Activated gamma-delta T cell treated with anti-CD3 and anti-CD28 coated beads, Interleukin-2, amount 50 U/mL, for 16 hours (primary cell): ENCODE measurements at places on chromosomes 2 and 18.

DNA sequence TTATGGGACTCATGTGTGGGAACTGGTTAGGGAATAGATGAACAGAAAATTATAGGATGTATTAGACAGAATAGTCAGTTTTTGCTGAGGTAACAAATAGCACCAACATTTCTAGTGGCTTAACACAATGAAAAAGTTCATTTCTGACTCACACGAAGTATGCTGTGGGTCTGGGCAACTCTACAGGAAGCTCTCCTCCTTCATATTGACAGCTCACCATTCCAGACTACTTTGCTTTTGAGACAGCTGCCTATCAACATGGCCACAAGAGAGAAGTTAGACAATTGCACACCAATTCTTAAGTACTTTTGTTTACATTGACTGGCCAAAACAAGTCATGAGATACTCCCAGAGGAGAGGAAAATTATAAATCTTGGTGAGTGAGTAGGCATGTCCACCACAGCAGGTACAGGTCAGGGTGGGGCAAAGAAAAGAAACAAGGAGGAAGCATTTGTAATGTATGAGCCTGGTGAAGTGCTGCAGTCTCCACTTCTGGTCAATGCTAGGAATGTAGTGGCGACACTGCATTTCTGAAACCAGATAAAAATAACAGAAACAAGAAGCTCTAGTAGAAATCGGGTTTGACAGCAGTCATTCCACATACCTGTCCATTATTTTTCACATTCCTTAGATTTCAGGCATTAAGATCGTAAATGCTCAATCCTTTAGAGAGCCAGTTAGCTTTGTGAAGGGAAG lies 141.6 kb downstream of the ICOS start:
- no peak for DNase-seq

GRCh38 chr2:115160531-115161080 lies 718.2 kb downstream of the DPP10 start:
- no peak for DNase-seq

- no peak for DNase-seq
Measured at GRCh38 chr2:207258263-207258991, 92.7 kb upstream of the KLF7 start.

GRCh38 chr2:62257466-62257865 lies 61.6 kb downstream of the B3GNT2 start:
- no peak for DNase-seq

DNA sequence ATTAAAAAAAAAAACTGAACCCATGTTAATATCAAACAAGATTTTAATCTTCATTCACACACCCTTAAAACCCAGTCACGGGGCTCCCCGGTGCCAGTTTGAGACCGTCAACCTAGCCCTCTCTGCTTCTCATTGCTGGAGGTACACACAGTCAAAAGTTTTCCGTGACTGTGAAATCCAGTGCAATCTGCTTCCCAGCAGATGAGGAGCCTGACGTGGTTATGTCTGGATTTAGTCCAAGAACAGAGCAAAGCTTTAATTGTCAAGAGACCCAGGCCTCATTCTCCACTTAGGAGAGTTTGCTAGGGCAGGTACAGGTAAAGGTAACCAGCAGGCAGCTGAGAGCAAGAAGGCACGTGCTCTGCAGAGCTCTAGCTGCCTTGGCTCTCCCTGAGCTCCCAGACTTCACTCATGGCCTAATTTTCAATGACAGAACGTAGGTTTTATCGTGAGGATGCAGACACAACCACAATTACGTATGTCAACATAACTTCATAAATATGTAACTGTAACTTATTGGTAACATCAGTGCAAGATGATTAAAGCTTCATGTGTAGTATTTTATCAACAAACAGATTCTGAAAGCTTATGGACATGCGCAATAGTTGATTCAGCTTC lies 56.3 kb downstream of the SLC16A14 start:
- no peak for DNase-seq

DNA sequence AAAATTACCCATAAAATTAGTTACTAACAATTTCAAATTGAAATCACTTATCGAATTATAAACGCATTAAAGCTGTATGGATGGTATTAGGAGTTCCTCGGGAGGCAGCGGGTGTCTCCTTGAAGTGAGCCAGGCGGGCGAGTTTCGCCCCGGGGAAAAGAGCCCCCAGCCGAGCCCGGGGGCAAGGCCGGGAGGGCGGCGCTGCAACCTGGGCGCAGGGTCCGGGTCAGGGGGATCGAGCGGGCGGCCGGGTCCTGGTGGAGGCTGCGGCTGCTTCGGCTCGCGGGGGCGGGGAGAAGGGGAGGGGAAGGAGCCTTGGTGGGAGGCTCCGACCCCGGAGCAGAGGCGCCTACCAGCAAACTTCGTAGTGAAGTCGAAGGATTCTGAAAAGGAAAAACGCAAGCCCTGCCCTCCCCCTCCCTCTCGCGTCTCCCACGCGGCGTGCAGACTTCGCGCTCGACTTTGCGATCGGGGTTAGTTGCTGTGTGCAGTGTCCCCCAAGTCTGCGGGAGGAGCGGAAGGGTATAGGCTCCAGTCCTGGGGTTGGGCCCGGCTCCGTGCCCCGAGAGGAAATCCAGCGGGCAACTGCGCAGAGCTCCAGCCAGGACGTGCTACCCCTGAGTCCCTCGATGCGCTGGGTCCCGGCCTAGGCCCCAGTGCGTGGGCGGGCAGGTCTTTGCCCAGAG lies 140.8 kb downstream of the MEIS1 start:
- no peak for DNase-seq

- DNase-seq = no peak
Measured at GRCh38 chr2:227881866-227882517, 10.6 kb downstream of the DAW1 start.

DNA sequence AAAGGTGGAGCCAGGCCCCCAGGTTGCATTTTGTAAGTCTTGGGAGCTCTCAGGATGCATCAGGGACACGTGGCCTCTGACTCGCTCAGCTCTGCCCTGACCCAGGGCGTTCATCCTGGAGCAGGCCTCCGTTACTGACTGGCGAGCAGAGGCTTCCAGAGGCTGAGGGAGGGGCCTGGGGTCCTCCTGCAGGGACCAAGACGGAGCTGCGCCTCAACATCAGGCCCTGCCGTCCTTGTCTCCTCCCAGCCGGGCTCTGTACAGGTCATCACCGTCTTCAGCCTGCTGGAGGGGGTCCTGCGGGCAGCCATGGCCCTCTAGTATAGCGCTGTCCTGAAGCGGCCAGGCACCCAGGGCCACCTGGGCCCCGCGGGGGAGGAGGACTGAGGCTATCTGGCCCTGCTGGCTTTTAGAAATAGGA lies 10.2 kb upstream of the ALPP start:
- DNase-seq = no peak

GRCh38 chr2:30177956-30178355 lies 31.1 kb downstream of the YPEL5 start:
- DNase-seq = no peak

GRCh38 chr18:67300498-67300897 lies 216.0 kb downstream of the DSEL start:
- DNase-seq = no peak

GRCh38 chr2:21244161-21244560 lies 120.4 kb downstream of the TDRD15 start:
- no peak for DNase-seq

- no peak for DNase-seq
Measured at GRCh38 chr18:36314098-36314497, 16.6 kb downstream of the FHOD3 start.

- DNase-seq = no peak
Measured at GRCh38 chr18:31232013-31232412, 69.4 kb upstream of the DSC1 start.

GRCh38 chr2:45968946-45969584 lies 317.6 kb downstream of the PRKCE start:
- no peak for DNase-seq

DNA sequence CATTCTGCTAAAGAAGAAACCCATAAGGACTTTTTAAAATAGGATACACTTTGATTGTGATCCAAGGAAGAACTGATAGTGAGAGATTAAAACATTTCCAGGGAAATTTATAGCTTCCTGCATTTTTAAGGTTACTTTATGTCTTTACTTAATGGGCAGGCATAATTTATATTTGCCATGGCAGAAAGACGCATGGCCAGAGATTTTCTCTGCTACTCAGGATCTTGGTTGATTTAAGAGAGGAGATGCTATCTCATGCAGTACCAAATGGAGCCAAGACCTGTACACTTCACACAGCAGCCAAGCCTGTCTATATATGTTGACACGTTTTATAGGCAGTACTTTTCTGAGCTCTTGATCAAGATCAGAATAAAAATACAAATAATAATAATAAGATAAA lies 60.9 kb upstream of the NT5C1B start:
- DNase-seq = no peak

- DNase-seq = no peak
Measured at GRCh38 chr2:205858881-205859441, 176.7 kb downstream of the NRP2 start.

DNA sequence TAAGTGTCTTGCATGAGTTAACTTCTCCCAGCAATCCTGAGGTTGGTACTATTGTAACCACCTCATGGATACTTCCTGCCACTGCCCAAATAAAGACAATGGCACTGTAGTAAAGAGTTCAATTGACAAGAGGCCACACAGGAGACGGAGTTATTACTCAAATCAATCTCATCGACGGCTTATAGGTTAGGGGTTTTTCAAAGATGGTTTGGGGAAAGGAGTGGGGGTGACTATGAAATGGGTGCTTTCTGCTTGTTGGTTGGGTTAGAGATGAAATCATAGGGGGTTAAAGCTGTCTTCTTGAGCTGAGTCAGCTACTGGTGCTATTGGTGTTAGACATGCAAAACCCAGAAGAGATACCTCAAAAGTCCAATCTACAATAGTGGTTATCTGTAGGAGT lies 1258.0 kb upstream of the ZEB2 start:
- no peak for DNase-seq

DNA sequence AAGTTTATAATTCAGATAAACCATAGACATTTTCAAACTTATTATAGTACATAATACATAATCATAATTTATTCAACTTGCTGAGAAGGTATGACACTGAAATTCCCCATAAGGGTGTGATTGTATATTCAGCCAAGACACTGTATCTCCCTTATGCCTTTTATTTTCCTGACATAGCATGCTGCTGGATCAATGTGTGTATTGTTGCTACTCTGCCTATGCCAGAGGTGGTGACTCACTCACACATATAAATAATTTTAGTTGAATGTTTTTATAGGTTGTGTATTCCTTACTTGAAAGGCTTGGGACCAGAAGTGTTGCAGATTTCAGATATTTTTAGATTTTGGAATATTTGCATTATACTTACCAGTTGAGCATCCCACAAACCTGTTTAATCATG lies 86.8 kb downstream of the VRK2 start:
- no peak for DNase-seq

- DNase-seq = no peak
Measured at GRCh38 chr2:240433973-240434727, 1.3 kb upstream of the GPC1 start.

DNA sequence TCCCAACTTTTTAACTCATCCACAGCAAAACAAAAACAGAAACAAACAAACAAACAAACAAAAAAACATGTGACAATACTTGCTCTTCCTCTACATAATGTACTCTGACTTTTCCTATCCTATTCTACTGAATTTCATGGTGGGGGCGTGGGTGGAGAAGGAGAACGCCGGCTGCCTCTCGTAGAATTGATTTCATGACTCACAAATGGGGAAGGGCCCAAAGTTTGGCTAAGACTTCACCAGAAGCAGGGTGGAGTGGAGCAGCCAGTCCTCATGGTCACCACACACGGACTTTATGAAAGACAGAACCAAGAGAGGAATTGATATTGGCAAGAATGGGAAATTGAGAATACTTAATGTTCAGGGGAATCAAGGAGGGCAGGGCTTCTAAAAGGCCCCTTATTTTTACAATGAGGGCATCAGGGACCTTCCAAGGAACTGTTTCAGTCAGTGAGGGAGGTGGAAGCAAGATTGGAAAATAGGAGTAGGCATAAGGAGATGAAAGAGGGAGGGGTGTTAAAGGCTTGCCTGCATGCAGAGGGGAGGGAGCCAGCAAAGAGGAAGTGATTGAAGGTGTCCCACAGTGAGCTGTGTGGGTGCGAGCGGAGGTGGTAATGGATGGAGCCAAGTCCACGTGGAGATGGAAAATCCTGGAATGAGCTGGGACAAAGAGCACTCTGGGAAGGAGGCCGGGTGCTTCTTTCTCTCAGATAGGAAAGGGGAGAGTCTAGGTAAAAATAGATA lies 27.9 kb downstream of the MARCHF4 start:
- DNase-seq = no peak

GRCh38 chr2:241770185-241770935 lies 6.3 kb upstream of the GAL3ST2 start:
- no peak for DNase-seq

DNA sequence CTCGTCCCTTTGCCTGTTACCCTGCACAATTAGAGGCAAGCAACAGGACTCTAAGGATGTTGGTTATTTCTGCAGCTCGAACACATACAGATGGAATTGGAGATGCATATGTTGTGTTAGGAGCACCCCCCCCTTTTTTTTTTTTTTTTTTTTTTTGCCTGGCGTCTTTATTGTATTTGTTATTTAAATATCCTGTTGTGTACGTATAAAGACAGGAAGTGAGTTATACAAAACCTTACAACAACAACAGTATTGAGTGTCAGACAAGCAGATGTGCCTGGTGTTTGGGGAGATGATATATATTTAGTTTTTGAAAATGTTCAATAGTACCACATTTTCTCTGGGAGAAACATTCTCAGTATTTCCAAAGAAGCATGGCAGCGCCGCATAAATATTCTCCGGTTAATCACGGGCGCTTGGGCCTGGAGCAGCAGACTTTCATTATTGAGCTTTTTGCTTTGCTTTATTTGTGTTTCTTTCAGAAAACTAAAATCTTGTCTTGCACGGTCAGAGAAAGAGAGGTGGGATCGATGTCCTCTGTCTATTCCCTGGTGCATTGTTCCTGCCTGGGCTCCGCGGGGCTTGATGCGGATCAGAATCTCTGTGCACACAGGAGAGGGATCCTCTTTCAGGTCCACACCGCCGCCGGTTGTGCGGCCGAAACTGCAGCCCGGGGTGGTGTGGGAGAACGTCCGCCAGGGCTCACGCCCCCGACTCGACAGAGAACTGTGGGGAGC lies 23.2 kb upstream of the ZNF516 start:
- no peak for DNase-seq

DNA sequence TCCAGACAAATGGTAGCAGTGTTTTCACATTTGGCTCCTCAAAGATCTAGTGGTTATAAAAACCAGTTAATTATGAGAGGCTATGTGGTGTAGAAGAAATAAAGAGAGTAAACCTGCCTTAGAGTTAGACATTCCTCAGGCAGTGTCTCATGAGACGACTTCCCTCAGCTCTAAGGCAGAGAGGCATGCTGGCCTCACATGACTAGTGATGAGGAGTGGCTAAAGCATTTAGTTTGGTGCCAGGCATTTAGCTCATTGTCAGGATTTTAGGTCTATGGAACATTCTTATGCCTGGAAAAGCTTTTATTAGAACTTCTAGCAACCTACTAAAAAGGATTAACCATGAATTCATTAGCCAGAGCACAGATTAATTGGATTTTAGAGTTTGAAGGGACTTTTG lies 90.3 kb downstream of the RPRM start:
- DNase-seq = no peak

GRCh38 chr2:233185963-233186362 lies 65.5 kb upstream of the ATG16L1 start:
- no peak for DNase-seq
